Amniotic epithelial cell (primary cell): ENCODE measurements at places on chromosomes 16 and 17.

- DNase-seq, result no peak
Measured at GRCh38 chr17:48056246-48056745, 8.1 kb downstream of the NFE2L1 start.

DNA sequence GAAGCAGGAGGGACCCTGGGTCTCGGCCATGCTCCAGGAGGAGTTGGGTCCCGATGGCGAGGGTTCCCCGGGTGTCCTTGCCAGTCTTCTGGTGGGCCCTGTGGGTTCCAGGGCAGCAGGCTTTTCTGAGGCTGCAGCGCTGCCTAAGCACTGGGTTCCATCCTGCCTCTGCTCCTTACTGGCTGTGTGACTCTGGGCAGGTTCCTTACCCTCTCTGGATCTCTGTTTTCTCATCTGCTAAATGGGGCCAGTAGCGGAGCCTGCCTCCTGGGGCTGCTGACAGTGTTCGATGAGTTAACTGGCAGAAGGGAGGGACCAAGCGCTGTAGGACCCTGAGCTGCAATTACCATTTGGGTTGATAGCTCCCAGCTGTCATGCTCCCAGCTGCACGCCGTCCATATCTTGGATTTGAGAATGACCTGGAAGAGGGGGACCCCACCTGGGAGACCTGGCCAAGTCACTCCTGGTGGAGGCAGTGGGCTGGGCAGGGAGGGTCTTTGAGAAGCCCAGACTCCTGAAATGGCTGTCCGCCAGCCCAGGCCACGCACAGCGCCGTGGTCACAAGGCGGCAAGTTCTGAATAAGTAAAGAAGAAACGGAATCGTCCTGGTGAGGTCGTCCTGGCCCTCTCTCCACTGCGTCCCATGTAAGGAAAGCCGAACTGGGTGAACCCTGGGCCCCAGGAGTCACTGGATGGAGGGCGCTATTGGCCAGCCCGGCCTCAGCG is 47.2 kb upstream of the GSE1 start:
- no peak for DNase-seq

GRCh38 chr17:45119964-45120363 is 12.4 kb downstream of the PLCD3 start:
- DNase-seq, result no peak

DNA sequence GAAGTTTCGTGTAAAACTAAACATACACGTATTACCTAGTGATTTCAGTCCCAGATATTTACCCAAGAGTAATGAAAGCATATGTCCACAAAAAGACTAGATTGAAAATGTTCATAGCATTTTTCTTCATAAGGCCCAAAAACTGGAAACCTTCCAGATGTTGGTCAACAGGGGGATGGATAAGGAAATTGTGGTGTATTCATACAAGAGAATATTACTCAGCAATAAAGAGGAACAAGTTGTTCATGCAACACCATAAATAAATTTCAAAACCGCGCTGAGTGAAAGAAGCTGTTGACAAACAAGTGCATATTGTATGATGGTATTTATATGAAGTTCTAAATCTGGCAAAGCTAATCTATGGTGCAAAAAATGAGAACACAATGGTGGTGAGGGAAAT is 54.1 kb upstream of the NFAT5 start:
- no peak for DNase-seq

DNA sequence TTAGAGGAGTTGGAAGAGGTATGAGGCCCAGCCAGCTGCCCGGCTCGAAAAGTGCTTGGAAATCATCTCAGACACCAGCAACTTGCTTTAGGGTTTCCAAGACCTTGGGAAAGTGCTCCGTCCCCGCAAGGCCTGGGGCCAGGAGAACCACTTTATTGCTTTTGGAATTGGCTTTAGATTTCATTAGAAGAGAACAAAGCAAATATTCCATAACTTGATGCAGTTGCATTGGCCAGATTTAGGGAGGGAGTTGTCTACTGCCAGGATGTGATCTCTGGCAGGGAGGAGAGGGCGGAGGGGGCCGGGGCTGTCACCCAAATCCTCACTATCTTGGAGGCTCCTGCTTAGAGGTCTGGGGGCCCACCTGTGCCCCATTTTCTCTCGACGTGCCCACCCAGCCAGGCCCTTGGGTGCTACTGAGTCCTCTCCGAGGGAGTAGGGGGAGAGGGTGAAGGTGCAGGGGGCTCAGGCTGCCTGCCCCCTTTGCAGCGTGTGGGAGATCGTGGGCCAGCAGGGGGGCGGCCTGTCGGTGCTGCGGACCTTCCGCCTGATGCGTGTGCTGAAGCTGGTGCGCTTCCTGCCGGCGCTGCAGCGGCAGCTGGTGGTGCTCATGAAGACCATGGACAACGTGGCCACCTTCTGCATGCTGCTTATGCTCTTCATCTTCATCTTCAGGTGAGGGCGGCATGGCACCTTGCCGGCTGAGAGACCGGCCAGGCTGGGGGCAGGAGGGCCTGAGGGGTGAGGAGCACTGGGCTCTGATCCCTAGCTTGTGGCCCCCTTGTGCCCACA is 30.6 kb downstream of the CACNA1G start:
- DNase-seq, result no peak

- DNase-seq, result no peak
Measured at GRCh38 chr16:77062878-77063675, 127.9 kb upstream of the MON1B start.

- DNase-seq, result no peak
Measured at GRCh38 chr16:12315330-12316136, 339.0 kb downstream of the SNX29 start.

- peak; percentile 56 for DNase-seq
Measured at GRCh38 chr17:82355770-82356427, 3.1 kb upstream of the TEX19 start.

- DNase-seq, result no peak
Measured at GRCh38 chr17:78141437-78142118, 4.6 kb upstream of the C17orf99 start.

- DNase-seq, result peak; percentile 16
Measured at GRCh38 chr17:74923538-74924249, 379 bp upstream of the OTOP2 start.

DNA sequence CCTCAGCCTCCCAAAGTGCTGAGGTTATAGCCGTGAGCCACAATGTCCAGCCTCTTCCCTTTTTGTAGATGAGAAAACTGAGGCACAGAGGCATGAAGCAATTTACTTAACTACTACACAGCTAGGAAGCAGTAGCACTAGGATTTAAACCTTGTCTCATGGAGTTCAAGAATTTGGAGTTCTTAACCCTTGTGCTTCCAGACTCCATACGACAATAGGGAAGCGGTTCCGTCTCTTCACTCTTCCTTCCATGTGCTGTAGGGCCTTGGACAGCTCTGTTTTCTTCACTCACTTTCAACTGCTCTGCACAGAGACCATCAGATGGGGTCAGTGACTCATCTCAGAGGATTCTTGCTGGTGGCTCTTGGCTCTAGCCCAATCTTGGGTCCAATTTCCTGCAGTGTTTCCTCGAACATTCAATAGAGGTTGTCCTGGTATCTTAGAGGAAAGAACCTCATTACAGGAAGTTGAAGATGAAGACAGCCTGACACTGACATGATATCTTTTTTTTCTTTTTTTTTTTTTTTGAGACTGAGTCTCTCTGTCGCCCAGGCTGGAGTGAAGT is 19.3 kb downstream of the ITGAL start:
- peak; percentile 69 for DNase-seq

DNA sequence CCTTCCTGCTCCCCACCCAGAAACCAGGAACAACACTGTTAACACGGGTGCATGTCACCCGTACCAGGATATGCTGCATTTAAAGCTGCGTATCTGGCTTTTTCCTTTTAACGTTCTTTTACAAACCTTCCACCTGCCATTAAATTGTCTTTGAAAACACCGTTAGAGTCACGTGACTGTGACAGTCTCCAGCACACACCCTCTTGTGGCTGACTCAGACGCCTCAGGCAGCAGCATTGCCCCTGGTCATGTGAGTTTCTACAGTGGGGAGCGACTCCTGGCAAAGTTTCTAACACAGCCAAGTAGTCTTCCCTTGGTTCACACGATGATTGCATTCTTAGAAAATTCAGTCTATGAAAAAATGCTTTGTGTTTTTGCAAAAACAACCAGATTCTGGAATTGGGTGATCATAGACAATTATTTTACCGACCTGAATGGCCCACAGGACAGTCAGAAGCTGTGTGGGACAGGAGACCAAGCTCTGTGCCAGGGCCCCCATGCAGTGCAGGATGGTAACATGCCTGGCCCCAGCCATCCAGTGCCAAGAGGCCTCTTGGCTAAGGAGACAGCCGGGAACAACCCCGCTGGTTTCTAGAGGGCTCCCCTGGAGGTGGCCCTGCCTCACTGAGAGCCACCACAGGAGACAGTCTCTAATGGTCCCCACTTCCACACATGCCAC is 199.1 kb downstream of the KATNIP start:
- DNase-seq, result peak; percentile 76

DNA sequence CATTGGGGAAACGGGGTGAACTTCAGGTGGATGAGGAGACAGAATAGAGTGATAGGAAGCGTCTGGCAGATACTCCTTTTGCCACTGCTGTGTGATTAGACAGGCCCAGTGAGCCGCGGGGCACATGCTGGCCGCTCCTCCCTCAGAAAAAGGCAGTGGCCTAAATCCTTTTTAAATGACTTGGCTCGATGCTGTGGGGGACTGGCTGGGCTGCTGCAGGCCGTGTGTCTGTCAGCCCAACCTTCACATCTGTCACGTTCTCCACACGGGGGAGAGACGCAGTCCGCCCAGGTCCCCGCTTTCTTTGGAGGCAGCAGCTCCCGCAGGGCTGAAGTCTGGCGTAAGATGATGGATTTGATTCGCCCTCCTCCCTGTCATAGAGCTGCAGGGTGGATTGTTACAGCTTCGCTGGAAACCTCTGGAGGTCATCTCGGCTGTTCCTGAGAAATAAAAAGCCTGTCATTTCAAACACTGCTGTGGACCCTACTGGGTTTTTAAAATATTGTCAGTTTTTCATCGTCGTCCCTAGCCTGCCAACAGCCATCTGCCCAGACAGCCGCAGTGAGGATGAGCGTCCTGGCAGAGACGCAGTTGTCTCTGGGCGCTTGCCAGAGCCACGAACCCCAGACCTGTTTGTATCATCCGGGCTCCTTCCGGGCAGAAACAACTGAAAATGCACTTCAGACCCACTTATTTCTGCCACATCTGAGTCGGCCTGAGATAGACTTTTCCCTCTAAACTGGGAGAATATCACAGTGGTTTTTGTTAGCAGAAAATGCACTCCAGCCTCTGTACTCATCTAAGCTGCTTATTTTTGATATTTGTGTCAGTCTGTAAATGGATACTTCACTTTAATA is 7.0 kb upstream of the TMEM235 start:
- peak; percentile 31 for DNase-seq

DNA sequence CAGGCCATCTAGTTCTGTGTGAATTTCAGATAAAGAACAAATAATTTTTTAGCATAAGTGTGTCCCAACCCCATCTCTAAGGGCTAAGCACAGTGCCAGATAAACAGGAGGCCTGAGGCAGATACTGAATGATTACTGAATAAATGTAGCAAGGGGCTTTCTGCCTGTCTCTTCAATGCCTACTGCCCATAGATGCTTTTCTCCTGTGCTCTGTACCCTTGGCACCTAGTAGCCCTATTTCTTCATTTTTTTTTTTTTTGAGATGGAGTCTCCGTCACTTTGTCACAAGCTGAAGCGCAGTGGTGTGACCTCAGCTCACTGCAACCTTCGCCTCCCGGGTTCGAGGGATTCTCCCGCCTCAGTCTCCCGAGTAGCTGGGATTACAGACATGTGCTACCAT is 25.3 kb downstream of the IGFBP4 start:
- DNase-seq, result no peak

DNA sequence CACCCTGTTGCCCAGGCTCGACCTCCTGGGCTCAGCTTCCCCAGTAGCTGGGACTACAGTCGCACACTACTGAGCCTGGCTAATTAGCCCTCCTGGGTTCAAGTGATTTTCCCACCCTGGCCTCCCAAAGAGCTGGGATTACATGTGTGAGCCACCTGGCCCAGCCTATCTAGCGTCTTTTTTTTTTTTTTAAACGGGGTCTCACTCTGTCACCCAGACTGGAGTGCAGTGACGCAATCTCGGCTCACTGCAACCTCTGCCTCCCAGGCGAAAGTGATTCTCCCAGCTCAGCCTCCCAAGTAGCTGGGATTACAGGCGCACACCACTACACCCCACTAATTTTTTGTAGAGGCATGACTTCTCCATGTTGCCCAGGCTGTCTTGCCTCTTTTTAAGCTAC is 33.3 kb downstream of the GLG1 start:
- no peak for DNase-seq

DNA sequence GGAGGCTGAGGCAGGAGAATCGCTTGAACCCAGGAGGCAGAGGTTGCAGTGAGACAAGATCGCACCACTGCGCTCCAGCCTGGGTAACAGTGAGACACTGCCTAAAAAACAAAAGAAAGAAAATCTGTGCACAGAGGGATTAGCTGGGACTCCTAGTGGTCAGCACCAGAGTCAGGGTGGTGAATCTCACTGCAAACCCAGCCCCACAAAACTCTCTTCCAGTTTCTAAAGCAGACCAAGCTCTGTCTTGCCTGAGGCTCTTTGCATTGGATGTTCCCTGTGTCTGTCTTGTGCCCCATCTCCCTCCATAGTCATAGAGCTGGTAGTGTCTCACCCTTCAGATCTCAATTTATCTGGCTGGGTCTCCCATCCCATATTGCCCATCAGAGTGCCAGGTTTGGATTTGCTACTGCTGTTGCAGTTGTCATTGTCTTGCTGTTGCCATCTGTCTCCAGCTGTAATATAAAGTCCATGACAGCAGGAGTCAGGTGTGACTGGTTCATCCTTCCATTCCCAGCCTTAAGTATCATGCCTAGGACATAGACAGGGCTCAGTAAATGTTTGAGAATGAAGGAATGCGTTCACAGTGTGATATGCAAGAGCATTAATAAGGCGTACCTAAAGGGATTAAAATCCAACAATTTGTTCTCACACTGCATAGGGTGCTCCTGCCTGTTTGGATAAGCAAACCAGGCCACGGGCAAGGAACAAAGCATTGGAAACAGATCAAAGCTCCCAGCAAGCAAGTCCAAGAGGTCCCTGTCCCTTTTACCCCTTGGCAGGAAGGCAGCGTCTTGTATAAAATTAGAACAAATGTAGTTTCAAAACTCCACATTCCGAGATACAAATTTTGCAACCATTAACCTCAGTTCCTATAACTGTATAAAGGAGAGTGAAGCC is 614.6 kb upstream of the CDH5 start:
- no peak for DNase-seq

DNA sequence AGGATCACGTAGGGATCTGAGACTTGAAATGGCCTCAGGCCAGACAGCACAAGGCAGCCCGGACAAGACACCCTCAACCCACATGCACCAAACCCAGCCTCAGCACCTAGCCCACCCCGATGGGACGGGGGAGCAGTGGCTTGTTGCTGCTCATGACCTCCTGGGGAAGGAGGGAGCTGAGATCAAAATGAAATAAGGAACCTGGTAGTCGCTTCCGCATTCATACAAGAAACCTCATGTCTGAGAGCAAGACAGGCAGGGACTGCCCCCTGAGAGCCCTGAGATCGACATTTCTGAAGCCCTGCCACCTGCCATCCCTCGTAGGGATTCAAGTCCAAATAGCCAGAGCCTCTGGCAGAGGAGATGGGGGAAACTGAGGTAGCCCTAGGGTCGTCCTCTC is 5.7 kb upstream of the CEP131 start:
- no peak for DNase-seq

GRCh38 chr17:73896966-73897365 is 252.7 kb upstream of the SDK2 start:
- DNase-seq, result no peak

- peak; percentile 36 for DNase-seq
Measured at GRCh38 chr16:28910086-28911031, 14.7 kb downstream of the RABEP2 start.

- DNase-seq, result no peak
Measured at GRCh38 chr16:52863000-52863399, 189.7 kb downstream of the CHD9NB start.

- no peak for DNase-seq
Measured at GRCh38 chr17:50593321-50593720, 32.8 kb downstream of the CACNA1G start.
